ENCODE measurements at places on chromosomes 1 and 21. TPM values are rescaled to one million over a fixed set of nuclear protein-coding genes. Genes with fewer than 3 reads are reported as not detected.
A peak's percentile ranks its signal among the peaks of the same experiment; 100 is the strongest.

The KCNE2 gene
- total RNA-seq, result 0.27 TPM

The C1QC gene
- not detected for total RNA-seq

The DCST1 gene
- not detected for total RNA-seq

- DNase-seq, result no peak
These were observed 40.3 kb upstream of the TLR5 start for GRCh38 chr1:223183268-223183862.

DNA sequence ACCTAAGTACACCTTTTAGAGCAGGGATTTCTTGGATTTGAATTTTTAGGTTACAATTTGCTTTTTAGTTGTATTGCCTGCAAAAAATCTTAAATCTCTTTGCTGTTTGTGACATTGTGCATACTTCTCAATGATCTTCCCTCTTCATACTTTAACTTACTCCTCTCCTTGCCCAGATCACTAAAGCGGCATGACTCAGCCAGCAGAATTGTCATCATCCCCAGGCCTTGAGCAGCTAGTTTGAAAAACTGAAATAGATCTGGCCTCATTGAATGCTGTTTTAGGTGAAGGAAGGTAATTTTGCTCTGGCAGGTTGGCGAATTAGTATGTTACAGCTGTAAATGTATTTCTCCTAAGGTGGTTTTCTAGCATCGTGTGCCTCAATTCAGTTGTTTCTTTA, 145.9 kb downstream of the RYR2 start:
- no peak for DNase-seq

DNA sequence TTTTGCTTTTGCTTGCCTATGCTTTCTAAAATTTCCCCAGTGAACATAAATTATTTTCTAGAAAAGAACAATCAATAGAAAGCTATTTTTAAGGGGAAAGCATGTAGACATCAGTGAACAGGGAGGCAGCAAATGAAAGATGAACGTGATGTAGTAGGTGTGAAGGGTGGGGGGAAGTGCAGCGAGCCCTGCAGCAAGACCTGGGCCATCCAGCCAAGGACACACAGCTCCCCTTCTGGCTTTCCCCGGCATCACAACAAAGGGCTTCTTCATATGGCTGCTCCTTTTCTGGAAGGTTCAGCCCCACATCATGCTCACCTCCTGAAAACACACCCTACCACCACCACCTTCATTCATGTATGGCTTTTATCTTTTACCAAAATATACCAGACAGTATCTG, 109.2 kb upstream of the ETS2 start:
- no peak for DNase-seq

DNA sequence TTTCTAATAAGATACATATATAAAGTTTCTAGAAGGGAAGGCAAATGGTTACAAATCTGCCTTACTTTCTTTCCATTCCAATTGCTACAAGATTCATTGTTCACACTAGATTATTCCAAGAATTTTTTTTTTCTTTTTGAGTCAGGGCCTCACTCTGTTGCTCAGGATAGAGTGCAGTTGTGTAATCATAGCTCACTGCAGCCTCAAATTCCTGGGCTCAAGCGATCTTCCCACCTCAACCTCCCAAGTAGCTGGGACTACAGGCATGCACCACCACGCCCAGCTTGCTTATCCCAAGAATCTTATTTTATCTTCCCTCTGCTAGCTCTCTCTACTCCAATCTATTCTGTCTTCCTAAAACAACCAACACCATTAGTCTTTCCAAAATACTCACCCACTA, 81.8 kb downstream of the KIAA0319L start:
- DNase-seq, result peak; percentile 14

DNA sequence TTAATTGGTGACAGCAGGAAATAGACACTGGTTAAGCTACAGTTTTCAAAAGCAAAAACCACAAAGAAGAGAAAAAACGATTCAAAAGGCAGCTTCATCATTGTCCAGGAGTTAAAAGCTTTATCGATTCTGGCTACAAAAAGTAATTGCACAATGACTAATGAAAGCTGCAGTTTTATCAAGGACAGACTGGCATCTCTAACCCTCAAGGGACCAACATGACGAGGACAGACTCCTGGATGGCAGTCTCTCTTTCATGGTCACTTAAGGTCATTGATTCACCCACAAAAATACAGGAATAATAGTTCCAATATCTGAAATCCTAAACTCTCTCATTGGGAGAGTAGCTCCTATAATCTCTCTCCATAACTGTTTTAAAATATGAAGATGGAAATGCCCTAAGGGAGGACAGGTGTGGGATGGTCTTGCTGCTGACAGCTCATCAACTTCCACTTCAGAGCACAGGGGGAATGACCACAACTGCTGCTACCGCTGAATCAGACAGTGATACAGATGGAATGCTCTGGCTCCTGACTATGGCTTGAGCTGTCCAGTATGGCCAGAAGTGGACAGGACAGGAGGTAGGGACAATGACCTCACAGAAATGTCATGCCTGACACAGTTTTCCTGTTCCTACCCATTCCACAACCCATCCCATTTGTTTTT, 17.4 kb upstream of the CPLANE2 start:
- DNase-seq, result peak; percentile 68

- no peak for DNase-seq
These were observed 281.9 kb upstream of the C1orf105 start for GRCh38 chr1:172138634-172139033.

DNA sequence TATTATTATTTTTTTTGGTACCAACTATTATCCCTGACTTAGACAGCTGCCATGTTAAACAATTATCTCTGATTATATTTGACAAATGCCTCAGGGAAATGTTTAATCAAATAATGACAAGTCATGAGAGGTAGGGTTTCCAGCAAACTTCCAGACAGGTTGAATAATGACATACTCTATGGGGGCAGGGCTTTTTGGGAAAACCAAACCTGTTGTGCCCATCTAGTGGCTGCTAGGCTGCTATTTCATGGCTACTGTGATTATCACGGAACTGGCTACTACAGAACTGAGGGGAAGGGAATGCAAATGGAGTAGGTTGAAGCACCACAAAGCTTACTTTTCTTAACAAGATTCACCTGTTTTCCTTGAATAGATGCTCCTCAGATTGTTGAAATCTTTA, 77.6 kb downstream of the DUSP10 start:
- no peak for DNase-seq
